ENCODE measurements at places on chromosomes 5 and 9.

DNA sequence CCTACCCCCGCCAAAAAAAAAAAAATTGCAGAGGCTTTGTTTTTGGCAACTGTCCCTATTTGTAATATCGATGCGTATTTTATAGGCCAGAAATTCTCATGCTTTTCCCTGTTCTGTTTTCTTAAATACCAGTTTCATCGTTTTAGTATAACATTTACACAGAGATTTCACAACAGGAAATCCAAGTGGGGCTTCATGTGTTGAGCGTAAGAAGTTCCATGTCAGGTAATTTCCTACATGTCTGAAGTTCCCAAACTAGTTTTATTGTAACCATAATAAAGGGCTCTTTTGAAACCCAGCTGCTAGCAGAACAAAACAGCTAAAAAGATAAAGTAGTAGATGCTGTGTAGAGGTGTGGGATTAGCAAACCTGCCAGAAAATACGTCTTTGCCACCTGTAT, 4.2 kb downstream of the SMC5 start:
- no peak for DNase-seq

DNA sequence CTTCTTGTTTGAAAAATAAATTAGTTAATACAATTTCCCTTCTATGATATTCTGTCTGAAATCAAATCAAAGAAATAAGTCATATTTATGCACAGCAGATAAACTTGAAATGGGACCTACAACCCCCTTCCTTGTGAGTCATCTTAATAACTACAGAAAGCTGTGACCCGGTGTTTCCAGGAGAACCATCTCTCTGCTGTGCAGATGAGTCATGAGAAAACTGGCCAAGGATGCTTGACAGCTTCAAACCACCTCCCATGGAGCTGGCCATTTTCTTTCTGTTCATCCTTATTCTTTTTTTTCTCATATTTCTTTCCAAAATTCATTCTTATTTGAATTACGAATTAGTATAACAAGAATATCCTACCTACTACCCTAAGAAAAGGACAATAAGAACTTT, 43.4 kb upstream of the NR4A3 start:
- DNase-seq: peak; percentile 9

DNA sequence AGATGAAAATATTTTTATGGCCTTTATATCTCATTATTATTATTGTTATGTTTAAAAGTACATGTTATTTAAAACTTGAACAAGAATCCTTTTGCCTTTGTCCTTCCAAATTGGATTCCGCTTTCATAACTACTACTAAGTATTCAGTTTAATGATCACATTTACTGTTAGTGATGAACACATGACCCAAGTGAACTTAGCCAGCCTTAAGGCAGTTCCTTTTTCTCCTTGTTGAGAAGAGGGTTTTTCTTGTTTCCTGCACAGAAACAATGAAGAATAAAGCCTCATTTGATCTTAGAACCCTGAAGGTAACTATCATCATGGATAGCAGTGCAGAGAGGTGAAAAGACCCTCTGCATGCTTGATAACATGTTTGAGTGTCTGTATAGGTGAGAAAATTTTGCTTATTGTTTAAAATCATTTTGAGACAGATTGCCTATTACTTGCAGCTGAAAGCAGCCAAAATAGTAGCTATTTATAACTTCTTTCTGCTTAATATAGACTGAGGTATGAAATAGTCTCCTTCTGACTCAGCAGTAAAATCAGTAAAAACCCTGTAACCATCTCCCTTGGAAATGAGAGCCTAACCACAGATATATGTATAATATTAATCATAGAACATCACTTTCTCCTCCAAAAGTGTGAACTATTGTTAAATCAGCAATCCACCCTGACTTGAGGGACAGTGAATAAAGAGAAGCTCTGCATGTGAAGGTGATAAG, 266.2 kb downstream of the SPATA31D1 start:
- DNase-seq: no peak

DNA sequence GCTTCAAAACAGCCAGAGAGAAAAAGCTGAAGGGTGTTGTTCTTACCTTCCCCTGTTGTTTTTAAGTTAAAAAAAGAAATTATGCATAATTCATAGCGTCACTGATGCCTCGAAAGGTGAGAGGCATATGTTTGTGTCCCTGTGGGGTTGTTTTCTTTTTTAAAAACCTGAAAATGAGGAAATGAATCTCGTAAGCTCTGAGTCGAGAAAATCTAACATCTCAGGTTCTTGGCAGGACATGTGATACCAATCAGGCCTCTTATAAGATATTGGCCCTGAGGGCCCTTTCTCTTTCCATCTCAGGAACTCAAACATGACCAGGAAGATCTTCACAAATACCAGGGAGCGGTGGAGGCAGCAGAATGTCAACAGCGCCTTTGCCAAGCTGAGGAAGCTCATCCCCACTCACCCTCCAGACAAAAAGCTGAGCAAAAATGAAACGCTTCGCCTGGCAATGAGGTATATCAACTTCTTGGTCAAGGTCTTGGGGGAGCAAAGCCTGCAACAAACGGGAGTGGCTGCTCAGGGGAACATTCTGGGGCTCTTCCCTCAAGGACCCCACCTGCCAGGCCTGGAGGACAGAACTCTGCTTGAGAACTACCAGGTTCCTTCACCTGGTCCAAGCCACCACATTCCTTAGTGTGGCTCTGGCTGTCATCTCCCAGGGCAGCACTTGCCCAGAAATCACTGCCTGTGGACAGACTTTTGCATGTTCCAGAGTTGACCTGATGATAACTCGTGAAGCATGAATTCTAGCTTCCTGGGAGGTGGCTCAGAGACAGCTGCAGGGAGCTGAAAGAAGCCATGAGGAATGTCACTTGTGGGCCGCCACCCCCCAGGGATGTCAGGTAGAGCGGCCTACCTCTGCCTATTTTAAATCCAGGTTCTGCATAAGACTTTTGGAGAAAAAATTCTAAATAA, at the start of gene TAL2:
Gene TAL2, plus strand, starts transcription at position 274 of the 921 bp plus-strand sequence. Its CDS starts 40 bp downstream, at position 314.
- no peak for DNase-seq

- DNase-seq: no peak
Measured at GRCh38 chr9:93655621-93656425, 79.4 kb downstream of the PHF2 start.

- no peak for DNase-seq
Measured at GRCh38 chr9:2985343-2985742, 141.4 kb upstream of the PUM3 start.

- no peak for DNase-seq
Measured at GRCh38 chr5:43376496-43377140, 35.6 kb downstream of the CCL28 start.

DNA sequence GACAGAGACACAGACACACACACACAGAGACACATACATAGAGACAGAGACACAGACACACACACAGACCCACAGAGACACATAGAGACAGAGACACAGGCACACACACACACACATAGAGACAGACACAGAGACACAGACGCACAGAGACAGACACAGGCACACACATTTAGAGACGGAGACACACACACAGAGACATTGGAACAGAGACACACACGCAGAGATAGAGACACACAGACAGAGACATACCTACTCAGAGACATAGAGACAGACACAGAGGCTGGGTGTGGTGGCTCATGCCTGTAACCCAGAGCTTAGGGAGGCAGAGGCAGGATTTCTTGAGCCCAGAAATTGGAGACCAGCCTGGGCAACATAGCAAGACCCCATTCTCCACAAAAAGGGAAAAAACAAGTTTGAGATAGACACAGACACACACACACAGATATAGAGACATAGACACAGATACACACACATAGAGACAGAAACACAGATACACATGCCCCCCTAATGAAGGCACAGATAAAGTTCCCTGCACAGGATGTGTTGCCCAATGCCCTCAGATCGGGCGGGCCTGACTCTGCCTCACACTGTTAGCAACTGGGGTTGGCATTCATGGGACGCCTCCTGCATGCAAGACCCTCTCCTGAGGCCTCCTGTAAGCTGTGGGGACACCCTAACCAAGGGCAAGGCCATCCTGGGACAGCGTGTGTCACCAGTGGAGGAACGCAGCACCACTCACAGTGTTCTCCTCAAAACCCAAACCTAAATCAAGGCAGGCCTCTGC, 3.3 kb upstream of the RALGDS start:
- no peak for DNase-seq

GRCh38 chr5:179802950-179803562, 3.6 kb downstream of the MGAT4B start:
- DNase-seq: no peak

- DNase-seq: no peak
Measured at GRCh38 chr5:77693913-77694312, 55.4 kb upstream of the OTP start.

DNA sequence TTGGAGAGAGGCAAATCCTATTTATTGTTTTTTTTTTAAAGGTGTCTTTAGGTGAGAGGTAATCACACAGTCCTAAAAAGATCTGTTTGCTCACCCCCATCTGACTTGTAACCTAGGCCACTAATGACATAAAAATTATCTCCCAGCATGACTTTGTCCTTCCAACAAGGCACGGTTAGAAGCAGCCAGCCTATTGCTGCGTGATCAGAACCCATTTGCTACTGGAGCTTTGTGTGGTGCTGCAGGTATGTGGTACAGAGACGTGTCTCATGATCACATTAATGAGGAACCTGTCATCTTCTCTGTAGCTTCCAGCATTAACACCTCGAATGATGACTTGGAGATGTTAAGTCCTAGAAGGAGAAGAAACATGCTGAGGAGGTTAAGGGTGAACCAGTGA, 555.8 kb upstream of the TLE4 start:
- no peak for DNase-seq

- no peak for DNase-seq
Measured at GRCh38 chr5:68932830-68933434, 160.9 kb upstream of the SLC30A5 start.

- DNase-seq: no peak
Measured at GRCh38 chr5:1468629-1469527, 23.6 kb upstream of the SLC6A3 start.

DNA sequence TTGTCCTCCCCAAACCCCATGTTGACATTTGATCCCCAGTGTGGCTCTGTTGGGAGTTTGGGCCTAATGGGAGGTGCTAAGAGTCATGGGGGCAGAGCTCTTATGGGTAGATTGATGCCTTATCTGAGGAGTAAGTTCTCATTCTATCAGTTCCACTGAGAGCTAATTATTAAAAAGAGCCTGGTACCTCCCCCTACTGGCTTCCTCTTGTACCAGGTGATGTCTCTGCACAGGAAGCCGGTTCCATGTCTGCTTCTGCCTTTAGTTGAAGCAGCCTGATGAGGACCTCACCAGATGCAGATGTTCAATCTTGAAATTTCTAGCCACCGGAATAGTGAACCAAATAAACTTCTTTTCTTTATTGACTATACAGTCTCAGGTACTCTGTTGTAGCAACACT, 10.8 kb downstream of the GABRB2 start:
- DNase-seq: no peak

GRCh38 chr5:8321272-8321671, 452.3 kb downstream of the MTRR start:
- DNase-seq: no peak

- DNase-seq: no peak
Measured at GRCh38 chr5:163997965-163998364, 492.5 kb downstream of the MAT2B start.

GRCh38 chr9:71697882-71698281, 70.4 kb downstream of the CEMIP2 start:
- no peak for DNase-seq

DNA sequence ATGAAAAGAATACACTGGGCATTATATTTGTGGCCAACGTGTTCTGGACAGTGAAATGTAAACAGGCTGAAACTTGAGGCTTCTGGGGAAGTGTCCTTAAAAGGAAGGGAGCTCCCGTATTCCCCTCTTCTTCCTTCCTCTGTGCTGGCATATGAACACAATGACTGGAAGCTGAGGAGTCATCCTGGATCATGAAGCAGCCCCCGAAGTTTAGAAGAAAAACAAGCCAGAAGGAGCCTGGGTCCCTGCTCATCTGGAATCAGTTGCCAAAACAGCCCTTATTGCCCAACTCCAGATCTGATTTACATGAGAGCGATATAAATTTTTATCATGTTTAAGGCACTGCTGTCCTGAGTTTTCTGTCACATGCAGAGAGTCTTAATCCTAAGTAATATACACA, 65.4 kb upstream of the SLC1A1 start:
- peak; percentile 4 for DNase-seq

GRCh38 chr5:3198074-3198449, 397.6 kb upstream of the IRX1 start:
- no peak for DNase-seq

- no peak for DNase-seq
Measured at GRCh38 chr5:59838989-59839388, 54.5 kb downstream of the PDE4D start.

DNA sequence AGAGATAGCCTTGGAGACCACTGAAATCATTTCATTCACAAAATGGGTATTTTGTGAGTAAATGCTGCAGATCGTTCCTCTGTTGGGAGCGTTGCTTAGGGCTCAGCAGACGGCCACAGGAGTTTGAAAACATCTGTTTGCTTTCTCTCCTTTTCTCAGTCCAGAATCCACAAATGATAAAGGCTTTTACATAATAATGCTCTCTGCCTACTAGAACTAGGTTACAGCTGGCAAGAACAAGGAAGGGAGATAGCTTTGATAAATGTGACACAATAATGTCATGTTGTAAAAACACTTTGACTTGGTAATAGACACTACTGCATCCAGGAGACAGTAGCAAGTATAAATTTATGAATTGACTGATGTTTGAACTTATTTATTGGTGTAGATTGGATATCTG, 1072.4 kb upstream of the CDH6 start:
- DNase-seq: no peak

DNA sequence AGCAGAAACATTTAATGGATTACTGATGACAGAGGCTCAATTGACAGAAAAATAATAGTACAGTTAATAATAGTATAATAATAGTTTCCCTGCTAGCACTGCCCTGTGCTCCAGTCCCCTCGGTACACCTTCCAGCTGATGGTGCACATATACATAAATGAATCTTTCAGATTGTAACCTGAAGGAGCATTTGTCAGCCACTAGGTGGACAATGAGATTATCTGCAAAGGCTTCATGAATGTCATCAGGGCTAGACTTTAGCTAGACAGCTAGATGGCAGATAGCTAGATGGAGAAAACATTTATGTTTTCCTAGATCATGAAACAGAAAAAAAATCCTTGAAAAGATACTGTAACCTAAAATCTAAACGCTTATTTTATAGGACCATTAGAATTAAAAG, 304.4 kb upstream of the SMC2 start:
- DNase-seq: no peak

GRCh38 chr5:139651043-139651834, 3.1 kb downstream of the CXXC5 start:
- DNase-seq: no peak

Measured in muscle of leg (tissue), 16 donors.